Suppressor macrophage treated with lipopolysaccharide for 1 hour (primary cell): ENCODE measurements at places on chromosomes 1 and 21.

DNA sequence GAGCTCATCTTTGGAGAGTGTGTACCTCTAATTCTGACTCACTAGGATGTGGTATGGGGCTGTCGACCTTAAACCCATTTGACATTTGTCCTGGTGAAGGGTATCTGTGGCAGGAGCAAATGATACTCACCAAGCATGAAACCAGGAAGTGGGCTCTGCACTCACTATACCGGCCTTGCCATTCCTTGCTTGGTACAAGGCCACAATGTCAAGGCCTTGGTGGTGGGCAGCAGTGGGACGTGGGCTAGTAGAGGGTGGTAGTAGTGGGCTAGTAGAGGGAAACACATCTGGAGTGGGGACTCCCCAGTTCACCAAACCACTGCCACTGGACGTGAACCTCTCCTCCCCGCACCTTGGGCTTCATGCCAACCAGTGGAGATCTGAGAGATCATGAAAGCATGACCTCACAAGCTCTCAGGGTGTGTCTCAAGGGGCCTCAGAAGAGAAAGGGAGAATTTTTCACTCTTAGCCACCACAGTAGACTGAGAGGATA, 11.5 kb downstream of the TNFSF4 start:
- DNase-seq, result no peak

- DNase-seq, result no peak
These were observed 49.9 kb downstream of the TRPM2 start for GRCh38 chr21:44403106-44404020.

- no peak for DNase-seq
These were observed 14.5 kb downstream of the KDF1 start for GRCh38 chr1:26945728-26946127.

GRCh38 chr1:190001187-190001586, 476.5 kb downstream of the BRINP3 start:
- DNase-seq, result no peak

DNA sequence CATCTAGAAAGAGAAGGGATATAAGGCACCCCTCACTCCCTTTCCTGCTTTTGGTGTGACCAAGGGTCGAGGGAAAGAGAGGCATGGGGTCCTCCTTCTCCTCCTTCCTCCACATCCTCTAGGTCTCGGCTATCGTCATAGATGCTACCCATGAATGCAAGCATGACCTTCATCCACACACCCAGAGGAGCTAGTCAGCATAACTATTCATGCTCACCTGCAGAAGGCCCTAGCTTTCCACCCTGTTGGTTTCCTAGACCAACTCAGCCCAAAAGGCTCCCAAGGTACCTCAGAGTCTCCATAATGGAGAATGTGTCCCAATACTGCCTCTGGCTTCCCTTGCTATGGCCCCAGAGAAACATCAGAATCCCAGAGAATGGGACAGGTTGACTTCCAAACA, 33.2 kb downstream of the MSTO1 start:
- DNase-seq, result no peak

GRCh38 chr1:5947978-5948680, 44.1 kb downstream of the NPHP4 start:
- no peak for DNase-seq

GRCh38 chr1:162578071-162578700, 16.7 kb downstream of the UAP1 start:
- no peak for DNase-seq

DNA sequence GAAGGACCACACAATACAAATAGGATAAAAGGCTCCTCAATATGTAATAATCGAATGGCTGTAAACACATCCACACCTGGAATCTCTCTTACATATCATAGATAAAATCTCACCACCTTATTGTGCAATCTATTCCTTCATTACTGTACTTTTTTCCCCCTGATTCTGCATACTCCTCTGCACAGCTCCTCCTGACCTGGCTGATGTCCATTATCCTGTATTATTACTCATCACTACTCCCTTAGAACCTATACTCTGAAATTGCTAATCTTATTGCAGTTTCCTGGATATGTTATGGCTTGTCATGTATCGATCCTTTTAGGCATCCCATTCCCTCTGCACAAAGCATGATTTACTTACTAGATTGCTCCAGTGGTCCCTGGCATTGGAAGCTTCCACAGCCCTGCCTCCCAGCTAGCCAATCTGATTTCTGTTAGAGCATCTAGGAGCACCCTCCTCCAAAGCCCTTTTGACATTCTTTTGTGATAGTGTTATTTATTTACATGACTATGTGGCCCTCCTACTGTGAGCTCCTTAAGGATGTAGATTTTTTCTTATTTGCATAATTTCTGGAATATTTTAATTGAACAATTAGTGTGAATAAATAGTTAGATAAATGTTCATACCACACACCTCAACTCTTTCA, 24.2 kb upstream of the PHGDH start:
- DNase-seq, result no peak

GRCh38 chr1:166272851-166273250, 106.0 kb upstream of the FAM78B start:
- DNase-seq, result no peak

DNA sequence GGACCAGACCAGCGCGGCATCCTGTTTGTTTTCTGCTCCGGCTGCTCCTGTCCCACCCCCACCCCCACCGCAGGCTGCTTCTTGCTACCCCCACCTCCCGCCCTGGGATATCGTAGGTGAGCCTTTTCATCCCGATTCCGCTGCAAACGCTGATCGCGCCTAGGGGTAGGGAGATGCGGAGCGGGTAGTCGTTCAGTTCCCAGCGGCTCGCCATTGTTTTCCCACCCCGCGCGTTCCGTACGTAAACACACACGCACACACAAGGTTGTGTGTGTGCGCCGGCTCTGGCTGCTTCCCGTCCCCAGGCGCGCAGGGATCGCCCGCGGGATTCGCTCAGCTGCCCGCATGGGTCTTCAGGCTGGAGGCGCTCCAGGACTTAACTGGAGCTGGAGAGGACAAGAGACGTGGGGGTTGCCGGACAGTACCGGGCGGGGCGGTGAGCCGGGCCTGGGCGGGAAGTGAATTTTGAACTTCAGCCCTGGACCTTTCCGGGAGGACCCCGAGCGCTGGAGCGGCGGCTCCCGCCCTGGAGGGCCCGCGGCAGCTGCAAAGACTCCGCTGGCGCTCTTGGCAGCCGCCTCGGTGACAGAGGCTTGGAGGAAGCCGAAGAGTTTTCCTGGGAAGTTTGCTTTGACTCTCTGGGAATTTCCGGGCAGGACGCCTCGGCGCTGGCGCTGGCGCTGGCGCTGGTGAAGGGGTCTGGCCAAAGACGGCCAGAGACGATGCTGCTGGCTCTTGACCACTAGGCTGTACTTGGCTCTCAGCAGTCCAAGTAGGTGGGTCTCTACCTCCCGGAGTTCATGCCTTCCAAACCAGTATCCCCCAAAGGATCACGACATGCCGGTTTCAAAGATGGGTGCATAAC, 1.6 kb downstream of the SOX13 start:
- peak; percentile 51 for DNase-seq

DNA sequence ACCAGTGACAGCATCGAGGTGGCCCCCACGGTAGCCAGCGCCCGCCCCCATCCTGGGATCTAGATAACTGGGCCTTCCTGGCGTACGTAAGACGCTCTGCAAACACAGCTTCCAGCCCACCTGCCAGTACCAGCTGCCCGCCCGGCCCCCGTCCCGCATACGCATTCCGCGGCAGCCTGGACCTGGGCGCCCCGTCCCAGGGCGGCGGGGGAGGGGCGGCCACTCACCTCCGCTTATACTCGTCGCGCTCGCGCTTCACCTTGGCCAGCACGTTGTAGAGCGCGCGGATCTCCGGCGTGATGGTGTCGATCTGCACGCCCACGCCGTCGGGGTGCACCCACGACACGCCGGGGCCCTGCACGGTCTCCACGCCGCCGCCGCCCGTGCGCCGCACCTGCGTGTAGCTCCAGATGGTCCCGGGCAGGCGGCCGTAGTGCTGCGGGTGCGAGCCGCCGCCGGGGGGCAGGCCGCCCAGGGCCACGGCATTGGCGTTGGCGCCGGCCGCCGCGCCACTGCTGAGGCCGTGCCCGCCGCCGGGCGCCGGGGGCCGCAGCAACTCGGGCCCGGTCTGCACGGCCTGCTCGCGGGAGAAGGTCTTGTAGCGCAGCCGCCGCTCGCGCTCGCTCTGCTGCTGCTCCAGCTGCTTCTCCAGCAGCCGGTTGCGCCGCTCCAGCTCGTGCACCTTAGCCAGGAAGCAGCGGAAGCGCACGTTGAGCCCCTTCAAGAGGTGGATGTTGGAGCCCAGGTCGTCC, 859 bp downstream of the IFFO2 start:
- peak; percentile 22 for DNase-seq

DNA sequence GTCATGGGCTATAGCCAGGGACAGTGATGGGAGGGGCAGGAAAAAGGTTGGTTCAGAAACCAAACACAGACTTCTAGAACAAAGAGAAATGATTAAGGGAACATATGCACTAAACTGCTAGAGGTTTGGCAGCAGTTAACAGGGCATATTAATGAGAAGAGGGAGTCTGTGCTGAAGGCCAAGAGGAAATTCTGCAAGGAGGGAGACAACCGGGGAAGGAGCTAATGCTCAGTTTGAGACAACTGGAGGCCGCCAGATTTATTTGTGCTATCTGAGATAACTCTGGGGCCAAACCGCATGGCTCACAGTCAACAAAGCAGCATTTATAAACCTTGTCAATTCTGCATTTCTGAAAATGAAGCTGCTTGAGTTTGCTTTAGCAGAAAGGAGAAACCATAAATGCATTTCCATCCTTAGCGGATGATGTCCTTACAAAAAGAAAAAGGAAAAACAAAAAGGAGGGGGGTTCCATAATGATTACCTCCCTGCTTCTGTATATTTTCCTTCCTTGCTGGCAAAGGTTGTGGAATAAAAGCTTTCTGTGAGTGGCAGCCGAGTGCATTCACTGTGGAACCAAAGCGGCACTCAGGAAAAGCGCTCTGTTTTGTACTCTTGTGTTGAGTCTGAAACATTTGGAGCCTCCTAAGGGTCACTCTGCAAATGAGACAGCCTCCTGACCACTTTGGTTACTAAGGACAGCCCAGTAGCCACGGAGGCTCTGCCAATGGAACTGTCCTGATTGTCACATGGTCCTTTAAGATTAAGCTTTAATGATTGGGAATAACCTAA, 70.3 kb downstream of the SIM2 start:
- DNase-seq, result no peak

- DNase-seq, result peak; percentile 2
These were observed 145.4 kb upstream of the HP1BP3 start for GRCh38 chr1:20932437-20932977.

DNA sequence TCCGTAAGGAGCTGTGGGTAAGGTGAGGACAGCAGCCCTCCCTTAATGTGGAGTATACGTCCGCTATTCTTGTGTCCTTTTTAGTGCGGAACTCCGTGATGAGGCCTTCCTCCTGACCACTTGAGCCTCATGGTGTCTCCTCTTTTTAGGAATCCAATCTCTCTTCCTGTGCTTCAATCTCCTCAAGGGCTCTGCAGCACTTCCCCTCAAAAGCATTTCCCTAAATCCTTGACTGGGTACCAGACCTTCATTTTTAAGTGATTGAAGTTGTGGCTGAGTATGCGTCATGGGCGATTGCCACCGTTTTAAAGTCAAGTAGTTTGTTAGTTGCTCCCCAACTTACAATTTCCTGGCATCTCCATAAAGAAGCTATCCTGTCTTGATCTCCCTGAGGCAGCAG, 62.8 kb downstream of the SAMSN1 start:
- no peak for DNase-seq

DNA sequence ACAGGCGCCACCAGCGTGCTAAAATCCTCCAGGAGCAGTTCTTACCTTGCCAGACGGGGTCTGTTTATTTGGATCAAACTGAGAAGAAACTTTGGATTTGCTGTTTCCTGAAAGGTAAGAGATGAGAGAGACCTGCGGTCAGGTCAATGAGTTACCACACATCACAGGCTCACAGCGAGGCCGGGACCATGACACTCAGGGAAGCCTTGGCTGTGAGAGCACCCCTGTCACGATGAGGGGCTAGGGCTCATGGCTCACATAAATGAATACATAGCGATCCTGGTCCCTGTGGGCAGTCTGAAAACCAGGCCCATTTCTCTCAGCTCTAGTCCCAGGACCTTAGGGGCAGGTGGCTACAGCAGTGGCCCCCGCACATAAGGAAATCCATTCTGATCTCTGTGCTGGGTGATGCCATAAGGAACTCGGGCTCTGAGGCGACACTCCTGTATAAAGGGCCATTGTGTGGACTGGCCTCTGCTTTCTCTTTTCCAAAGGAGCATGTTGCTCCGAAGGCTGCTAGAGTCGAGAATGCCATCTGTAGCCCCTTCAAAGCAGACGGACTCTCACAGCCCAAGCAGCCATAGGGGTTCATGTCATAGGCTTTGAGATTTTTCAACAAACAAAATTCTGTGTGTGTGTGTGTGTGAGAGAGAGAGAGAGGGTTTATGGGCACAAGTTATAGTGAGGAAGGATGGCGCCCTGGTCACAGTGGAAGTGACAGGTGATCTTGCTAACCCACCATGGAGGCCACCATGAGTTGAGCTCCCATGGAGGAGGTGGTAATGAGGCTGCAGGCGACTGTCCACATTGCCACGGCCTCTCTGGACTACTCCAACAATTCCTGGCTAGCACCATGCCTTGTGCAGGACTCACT, 9.0 kb upstream of the SRM start:
- DNase-seq, result no peak

- no peak for DNase-seq
These were observed 34.1 kb downstream of the EPHA8 start for GRCh38 chr1:22597301-22597965.

DNA sequence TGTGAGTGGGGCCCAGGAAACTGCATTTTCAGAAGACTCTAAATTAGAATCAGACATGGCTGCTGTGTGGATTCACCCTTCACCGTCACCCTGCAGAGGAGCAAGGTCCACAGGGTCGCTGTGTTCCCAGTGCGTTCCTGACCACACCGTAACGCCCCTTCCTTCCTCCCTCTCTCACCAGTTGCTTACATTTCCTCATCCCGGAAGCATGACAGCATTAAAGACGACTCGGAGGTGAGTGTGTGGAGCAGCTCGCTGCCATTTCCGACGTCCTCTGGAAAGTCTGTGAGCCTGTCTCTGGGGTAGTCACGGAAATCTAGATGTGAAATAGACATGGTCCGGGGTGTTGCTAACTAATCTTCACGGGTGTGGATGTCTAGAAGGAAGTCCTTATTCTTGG, 45.9 kb downstream of the FAAP20 start:
- peak; percentile 48 for DNase-seq

DNA sequence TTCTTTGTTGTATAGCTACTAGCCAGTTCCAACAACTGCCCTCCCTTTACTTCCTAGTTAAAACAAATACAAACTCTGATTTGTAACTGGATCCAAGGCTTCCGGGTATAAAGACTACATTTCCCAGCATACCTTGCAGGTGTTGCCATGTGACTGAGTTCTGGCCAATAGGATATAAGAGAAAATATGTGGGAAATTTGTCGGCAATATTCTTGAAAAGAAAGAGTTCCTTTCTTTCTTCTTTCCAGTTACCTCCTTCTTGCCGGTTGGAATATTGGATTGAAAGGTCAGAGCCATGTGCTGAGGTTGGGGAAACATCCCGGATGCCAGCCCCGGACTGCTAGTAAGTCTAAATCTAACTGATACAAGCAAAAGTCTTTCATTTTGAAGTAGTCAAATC, 23.0 kb upstream of the ZBTB40 start:
- peak; percentile 68 for DNase-seq

- no peak for DNase-seq
These were observed 131.9 kb downstream of the CYYR1 start for GRCh38 chr21:26441149-26441548.

- DNase-seq, result no peak
These were observed 47.1 kb upstream of the FAM3B start for GRCh38 chr21:41269535-41269934.

- peak; percentile 48 for DNase-seq
These were observed 2.3 kb upstream of the DMRTA2 start for GRCh38 chr1:50425376-50426107.

- peak; percentile 81 for DNase-seq
These were observed 102.3 kb downstream of the RPE65 start for GRCh38 chr1:68347415-68347814.
